CD14-positive monocyte (primary cell): ENCODE measurements at places on chromosomes 2 and 18.

- DNase-seq: no peak
- no peak overlapping the region for H3K27ac ChIP-seq
- no peaks in the 10 kb centered on the region for H3K4me1 ChIP-seq
These were observed 22.0 kb downstream of the EFHD1 start for GRCh38 chr2:232655392-232655791.

- H3K27ac ChIP-seq: peak overlapping the region; percentile 59
- no peaks in the 10 kb centered on the region for H3K27me3 ChIP-seq
- H3K4me3 ChIP-seq: no peak overlapping the region
These were observed 23.2 kb upstream of the SLC20A1 start for GRCh38 chr2:112622528-112622849.

DNA sequence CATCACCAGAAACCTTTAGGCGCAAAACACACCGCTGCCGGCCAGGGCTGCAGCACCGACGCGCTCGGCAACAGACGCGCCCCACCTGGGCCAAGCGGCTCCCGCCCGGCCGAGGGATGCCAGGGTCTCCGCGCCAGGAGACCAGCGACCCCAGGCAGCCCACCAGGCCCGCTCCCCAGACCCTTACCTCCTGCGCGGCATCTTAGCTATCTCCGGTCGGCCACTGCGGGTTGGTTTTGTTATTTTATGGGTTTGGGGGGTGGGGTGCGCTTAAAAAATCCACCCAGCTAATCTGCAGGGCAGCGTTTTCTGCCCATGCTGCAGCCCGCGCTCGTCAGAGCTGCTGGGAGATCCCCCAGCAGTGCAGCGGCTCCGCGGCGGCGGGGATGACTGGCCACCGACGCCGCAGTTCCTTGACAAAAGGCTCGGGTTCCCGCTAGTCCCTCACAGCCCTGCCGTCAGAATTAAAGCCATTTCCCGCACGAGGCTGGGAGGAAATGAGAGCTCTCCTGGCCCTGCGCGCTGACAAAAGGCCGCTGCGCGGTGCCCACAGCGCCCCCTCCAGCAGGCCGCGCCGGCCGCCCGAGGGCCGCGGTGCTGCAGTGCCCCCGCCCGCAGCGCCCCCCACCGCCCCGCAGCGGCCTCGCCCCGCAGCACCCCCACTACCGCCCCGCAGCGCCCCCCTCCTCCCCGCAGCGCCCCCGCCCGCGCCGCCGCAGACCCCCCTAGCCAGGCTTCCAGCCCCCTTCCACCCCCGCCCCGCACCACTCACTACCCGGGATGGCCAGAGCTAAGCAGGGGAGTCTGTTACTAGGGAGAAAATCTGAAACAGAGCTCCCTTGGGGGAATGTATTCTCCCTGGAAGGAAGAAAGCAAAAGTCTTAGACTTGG, at the start of gene ADD2:
Gene ADD2, minus strand, starts transcription at position 502 of the 891 bp plus-strand sequence. CDS start 61,792 bp downstream, outside the sequence.
- peak within 1 kb of the TSS; percentile 17 for H3K4me3 ChIP-seq
- DNase-seq: peak; percentile 34
- peaks cover 16% of the 10 kb centered on the region for H3K4me1 ChIP-seq

DNA sequence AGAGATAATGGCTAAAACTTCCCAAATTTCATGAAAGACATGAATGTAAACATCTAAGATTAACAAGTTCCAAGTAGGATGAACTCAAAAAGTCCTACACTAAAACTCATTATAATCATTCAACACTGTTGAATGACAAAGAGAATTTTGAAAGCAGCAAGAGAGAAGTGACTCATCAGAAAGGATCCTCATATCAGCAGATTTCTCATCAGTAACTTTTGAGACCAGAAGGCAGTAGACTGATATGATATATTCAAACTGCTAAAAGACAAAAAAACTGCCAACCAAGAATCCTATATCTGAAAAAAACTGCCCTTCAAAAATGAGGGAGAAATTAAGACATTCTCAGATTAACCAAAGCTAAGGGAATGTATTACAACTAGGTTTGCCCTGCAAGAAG, 130.6 kb upstream of the OTX1 start:
- DNase-seq: no peak
- no peaks in the 10 kb centered on the region for H3K36me3 ChIP-seq
- H3K27me3 ChIP-seq: no peaks in the 10 kb centered on the region

DNA sequence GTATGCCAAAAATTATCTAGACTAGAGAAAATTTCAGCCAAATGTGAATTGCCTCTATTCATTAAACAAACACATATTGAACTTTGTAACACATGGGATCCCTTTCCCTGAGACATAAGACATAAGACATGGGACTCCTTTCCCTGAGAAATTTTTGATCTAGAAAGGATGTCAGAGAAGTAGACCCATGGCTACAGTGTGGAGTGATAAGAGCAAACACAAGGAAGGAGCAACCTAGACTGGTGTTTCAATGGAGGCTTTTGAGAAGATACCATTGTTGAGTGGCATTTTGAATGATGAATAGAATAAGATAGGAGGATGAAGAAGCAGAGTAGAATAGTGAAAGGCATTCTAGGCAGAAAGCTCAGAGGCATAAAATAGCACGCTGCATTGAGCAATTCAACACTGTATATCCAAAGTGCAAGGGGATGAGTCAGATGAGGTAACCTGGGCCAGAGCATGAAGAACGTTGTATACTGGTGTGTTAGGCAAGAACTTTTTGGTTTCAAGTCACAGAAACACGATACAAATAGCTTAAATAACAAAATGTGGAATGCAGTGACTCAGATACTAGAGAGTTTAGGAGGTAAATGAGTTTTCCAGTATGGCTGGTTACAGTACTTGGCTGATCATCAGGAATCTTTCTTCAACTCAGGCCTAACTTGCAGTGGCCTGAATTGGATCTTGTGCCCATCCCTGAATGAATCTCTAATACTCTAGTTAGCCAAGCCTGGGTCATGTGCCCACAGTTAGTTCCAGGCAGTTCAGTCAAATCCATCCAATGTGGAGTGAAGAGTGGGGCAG, 129.8 kb upstream of the TANK start:
- H3K4me3 ChIP-seq: no peak overlapping the region
- no peak for DNase-seq
- H3K36me3 ChIP-seq: no peaks in the 10 kb centered on the region
- no peak overlapping the region for H3K27ac ChIP-seq

DNA sequence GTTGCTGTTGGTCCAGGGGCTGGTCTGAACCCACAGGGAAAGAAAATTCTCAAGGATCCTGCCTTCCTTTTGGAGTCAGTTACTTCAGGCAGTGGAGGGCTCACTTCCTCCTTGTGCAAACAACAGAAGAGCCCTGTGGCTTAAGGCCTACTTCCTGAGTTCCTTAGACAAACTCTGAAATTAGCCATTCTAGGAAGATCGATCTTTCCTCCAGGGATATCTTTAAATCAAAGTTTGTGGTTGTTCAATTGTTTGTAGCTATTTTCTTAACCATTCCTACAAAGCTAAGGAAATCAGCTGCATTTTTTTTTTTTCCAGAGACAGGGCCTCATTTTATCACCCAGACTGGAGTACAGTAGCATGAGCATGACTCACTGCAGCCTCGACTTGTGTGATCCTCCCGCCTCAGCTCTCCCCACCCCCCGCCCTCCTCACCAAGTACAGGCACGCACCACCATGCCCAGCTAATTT, 156.0 kb downstream of the TANC1 start:
- peak overlapping the region; percentile 80 for H3K27ac ChIP-seq
- peak; percentile 76 for DNase-seq
- H3K4me3 ChIP-seq: no peak overlapping the region

GRCh38 chr2:98683728-98684127, 47.2 kb downstream of the MGAT4A start:
- no peak for DNase-seq
- no peak overlapping the region for H3K27ac ChIP-seq
- H3K4me1 ChIP-seq: no peaks in the 10 kb centered on the region
- peaks cover 2% of the 10 kb centered on the region for H3K36me3 ChIP-seq
- no peak overlapping the region for H3K4me3 ChIP-seq
- no peaks in the 10 kb centered on the region for H3K27me3 ChIP-seq

DNA sequence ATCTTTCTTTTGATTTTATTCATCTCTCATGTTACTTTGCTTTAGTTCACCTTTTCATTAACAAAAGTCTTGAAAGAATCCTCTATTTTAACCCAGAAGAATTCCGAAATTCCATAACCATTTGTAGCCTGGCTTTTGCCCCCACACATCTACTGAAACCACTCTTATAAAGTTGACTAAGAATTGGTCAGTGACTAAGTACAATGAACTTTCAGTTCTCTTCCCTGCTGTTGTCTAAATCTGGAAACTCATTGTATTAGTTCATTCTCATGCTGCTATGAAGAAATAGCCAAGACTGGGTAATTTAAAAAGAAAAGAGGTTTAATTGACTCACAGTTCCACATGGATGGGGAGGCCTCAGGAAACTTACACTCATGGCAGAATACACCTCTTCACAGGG, 49.9 kb upstream of the PNPT1 start:
- H3K27ac ChIP-seq: no peak overlapping the region
- H3K4me1 ChIP-seq: no peaks in the 10 kb centered on the region
- no peaks in the 10 kb centered on the region for H3K27me3 ChIP-seq
- no peak overlapping the region for H3K4me3 ChIP-seq
- no peaks in the 10 kb centered on the region for H3K36me3 ChIP-seq

DNA sequence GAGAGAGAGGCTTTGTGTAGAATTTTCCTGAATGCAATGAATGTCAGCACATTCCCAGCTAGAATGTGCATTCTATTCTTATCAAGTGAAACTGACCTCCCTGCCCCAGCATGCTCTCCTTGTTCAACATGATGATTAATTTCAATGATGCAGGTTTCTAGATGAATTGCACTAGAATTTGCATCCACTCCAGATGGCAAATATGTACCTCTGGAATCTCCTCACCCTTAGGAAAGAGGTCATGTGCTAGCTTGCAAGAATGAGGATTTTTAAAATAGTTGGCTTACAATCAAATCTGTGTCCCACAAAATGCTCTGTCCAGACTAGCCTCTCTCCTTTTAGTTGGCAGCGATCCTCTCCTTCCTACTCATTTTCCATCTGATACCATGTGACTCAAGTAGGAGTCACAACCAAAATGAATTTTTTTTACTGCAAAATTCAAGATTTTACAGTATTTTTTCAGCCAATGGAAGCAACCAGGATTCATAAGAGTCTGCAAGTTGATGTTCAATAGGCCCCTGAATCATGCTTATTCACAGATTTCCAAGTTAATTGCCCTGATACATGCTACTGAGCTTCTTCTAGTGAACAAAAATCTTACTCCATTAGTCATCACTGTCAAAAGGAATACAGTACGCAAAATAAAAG, 21.0 kb upstream of the STAT4 start:
- no peak overlapping the region for H3K27ac ChIP-seq
- no peak for DNase-seq
- H3K4me1 ChIP-seq: no peaks in the 10 kb centered on the region
- H3K4me3 ChIP-seq: no peak overlapping the region
- no peaks in the 10 kb centered on the region for H3K36me3 ChIP-seq
- H3K27me3 ChIP-seq: no peaks in the 10 kb centered on the region

DNA sequence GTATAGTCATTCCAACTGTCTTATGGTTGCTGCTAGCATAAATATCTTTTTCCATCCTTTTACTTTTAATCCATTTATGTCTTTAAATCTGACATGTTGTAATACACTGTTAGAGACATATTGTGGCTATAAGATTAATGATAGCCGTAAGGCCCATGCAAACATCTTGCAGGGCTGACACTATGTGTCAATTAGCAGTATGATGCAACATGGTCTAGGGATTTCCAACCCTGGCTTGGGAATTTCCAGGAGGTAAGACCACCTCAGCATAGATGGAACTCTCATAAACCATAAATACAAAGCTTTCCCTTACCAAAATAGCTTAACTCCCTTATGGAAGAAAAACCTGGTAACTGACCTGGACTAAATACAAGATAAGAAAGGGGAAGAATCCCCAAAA, 16.5 kb downstream of the SCLY start:
- H3K27me3 ChIP-seq: no peaks in the 10 kb centered on the region
- peaks cover 54% of the 10 kb centered on the region for H3K36me3 ChIP-seq

- H3K27ac ChIP-seq: peak overlapping the region; percentile 80
- DNase-seq: peak; percentile 96
- no peak overlapping the region for H3K4me3 ChIP-seq
- H3K27me3 ChIP-seq: no peaks in the 10 kb centered on the region
These were observed 33.2 kb upstream of the FOSL2 start for GRCh38 chr2:28359222-28360057.

GRCh38 chr2:88639865-88640264, 12.6 kb upstream of the EIF2AK3 start:
- H3K4me3 ChIP-seq: no peak overlapping the region
- DNase-seq: no peak
- no peaks in the 10 kb centered on the region for H3K27me3 ChIP-seq
- H3K36me3 ChIP-seq: no peaks in the 10 kb centered on the region
- no peaks in the 10 kb centered on the region for H3K4me1 ChIP-seq
- no peak overlapping the region for H3K27ac ChIP-seq

GRCh38 chr2:85340034-85340892, 12.5 kb upstream of the TGOLN2 start:
- H3K27ac ChIP-seq: no peak overlapping the region
- H3K27me3 ChIP-seq: no peaks in the 10 kb centered on the region
- no peak overlapping the region for H3K4me3 ChIP-seq
- no peaks in the 10 kb centered on the region for H3K4me1 ChIP-seq
- no peak for DNase-seq
- H3K36me3 ChIP-seq: peaks cover 16% of the 10 kb centered on the region

DNA sequence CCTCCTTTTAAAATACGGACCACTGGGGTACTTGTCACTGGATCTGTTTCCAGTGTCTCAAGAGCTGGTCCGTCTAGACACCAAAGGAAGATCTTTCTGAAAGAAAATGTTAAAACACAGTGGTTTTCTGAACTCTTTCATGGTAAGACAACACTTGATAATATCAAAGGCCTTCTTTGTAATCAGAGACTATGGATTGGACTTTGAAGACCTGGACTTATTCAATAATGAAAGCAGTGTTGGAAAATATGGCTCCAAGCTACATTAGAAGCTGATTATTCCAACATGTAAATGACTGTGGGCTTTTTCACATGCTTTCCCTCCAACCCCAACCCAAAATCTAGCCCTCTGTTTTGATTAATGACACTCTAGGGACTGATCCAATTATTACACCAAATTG, 329.4 kb upstream of the LYPD1 start:
- no peak overlapping the region for H3K4me3 ChIP-seq
- no peaks in the 10 kb centered on the region for H3K4me1 ChIP-seq
- DNase-seq: no peak
- no peaks in the 10 kb centered on the region for H3K27me3 ChIP-seq
- H3K27ac ChIP-seq: no peak overlapping the region
- H3K36me3 ChIP-seq: no peaks in the 10 kb centered on the region

DNA sequence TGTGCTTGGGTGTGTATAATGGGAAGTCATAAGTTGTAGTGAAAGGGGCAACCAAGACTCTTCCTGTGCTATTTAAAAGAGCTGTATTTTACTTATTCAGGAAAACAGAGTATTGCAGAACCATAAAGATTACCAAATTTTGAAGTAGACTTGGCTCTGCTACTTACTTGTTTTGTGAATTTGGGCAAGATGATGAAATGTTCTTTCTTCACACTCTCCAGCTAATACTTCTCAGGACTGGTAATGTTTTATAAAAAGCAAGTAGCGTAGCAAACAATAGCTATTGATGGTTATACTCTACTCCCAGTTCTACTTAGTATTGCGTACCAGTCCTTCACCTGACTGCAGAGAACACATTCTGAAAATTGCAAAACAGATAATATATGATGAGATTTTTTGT, 374.1 kb downstream of the ARHGAP15 start:
- peaks cover 18% of the 10 kb centered on the region for H3K36me3 ChIP-seq
- H3K27me3 ChIP-seq: no peaks in the 10 kb centered on the region
- H3K4me1 ChIP-seq: peaks cover 9% of the 10 kb centered on the region
- no peak for DNase-seq
